ENCODE measurements at places on chromosomes 3 and 15.

DNA sequence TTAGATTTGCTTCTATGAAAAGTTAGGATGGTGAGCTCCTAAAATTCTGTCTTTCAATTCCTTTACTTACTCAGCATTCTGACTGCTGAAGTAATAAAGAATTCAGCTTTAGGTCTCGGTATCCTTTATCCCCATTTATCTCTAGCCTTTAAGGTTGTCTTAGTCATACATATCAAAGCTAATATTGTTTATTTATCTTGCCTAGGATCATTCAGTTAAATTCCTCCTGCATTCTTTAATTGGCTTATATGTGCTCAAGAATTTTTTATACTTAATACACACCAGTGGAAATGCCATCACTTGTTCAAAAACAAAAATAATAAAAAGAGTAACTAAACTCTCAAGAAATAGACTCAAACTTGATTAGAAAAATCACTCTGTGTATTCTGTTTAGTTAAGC lies 507.0 kb downstream of the ZPLD1 start:
- DNase-seq, result no peak

DNA sequence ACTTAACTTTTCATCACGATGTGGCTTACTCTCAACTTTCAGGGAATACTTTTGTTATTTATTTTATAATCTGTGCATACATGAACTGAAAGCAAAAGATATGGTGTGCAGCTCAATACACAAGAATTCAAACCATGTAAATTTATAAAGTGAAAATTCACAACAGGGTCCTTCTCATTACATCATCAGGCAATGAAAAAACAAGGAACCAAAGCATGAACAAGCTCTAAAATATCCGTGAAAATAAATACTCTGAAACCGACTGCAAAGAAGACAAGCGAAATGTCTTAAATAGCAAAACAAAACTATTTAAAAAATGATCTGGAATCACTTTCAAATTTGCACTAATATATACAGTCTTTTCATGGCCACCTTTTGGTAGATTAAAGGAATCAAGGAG lies 28.9 kb downstream of the GNB5 start:
- DNase-seq, result no peak

DNA sequence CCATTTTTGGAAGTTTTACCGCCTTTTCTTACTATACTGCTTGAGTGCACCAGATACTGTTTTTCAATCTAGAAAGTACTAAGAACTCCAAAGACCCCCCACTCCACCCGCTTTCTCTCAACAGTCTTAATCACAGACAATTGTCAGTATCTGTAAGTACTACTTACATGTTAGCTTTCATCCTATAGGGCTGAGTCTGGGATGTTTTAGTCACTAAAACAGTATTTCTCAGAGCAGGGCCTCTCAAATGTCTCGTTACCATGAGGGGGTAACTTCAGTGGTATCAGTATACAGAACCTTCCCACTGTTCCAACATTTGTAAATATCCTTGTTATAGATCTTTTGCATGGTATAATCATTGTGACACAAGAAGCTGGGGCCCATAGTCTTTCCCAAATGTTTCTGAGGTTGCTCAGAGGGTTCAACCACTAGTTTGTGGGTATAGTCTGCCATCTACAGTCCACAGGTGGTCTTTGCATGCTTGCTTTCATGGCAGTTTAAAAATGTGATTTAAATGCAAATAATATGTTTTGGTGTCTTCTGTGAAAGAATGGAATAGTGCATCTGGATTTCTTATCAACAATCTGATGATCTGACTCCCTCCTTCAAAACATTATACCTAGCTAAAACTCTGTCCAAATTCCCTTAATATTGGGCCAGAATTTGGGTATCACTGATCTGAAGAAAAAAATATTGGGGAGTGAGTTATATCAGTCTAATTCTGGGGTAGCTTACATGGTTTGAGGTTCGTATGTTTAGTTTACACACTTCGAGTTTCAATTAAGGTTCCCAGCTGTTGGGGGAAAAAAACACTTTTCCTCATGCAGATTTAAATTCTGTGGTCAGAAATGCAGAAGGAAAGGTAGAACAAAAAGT lies 18.0 kb upstream of the DNAJC13 start:
- DNase-seq, result no peak

DNA sequence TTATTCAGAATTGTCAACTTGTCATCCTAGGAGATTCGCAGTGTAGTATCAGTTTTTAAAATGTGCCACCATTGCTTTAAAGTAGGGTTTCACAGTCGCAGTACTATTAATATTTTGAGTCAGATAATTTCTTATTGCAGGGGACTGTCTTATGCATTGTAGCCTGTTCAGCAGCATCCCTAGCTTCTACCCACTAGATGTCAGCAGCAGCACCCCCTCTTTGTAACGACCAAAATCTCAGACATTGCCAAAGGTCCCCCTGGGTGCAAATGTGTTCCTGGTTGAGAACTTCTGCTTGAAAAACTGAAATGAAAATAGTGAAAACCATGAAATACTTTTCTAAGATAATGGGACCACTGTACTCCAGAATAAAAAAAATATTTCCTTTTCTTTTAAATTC lies 474.8 kb downstream of the CNTN3 start:
- DNase-seq, result no peak
